ENCODE measurements at places on chromosomes 1 and 21.

- no peak for DNase-seq
Measured at GRCh38 chr1:6998267-6998666, 213.0 kb downstream of the CAMTA1 start.

DNA sequence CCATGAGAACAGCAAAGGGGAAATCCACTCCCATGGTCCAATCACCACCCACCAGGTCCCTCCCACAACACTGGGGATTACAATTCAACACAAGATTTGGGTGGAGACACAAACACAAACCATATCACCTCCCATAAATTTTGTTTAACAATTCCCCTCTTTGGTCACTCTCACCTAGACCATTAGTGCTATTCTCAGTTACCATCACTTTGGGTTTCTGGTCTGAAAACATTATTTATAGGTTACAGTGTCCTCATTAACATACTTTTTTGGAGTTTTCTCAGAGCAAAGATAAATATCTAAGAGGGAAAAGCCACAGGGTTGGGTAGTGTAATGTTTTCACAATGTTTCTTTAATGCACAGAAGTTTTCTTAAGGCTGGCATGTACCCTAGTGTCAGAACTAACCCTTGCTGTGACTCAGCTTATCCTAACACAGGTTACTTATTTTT lies 47.7 kb upstream of the DNAH14 start:
- DNase-seq = no peak

DNA sequence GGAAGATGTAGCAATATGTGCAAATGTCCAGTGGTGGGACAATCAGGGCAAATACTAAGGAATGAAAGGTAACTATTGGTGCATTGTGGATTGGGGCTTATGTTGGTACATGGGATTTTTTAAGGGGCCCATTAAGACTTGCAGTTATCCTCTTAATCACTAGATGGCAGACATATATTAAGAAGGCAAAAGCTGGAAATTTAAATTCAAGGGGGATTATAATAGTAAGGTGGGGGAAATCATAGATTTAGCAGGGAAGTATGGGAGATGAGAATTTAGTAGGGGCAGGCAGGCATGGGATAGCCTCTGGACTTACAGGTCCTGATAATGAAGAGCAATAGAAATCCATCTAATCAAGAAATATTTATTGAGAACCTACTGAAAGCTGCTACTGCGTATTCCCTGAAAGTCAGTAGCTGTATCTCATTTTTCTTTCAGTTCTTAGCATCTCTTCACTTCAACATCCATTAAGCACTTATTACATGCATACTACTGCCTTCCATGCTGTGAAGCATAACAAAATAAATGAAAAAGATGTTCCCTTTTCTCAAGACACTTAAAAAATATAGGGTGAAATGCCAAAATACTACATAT lies 251.8 kb downstream of the CRB1 start:
- no peak for DNase-seq

DNA sequence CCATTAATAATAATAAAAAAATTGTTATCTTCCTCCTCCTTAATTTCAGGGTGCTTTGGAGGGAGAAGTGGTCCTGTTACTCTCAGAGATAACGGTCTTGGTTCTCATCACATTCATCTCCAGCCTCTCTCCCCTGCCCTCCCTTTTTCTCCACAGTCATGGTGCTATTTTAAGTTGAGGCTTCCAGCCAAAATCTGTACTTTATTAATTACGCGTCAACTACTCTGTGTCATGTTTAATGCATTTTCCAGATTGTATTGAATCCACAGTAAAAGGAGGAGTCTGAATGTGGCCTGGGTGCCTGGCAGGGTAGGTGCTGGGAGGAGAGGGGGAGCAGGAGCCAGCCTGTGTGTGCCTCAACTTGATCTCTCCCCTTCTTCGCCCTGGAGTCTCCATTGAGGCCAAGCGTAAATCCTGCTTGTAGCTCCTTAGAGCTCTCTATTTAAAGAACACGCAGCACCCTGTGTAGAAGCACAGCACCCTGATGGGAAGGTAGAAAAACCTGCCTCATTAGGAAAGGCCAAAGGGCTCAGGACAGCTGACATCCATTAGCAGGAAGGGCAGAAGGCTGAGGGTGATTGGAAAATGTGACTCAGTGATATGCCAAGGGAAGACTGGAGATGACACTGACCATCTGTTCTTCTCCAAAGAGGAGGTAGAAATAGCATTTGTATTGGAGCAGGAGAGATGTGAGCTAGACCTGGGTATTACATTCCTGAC lies 82.4 kb downstream of the PLXNA2 start:
- no peak for DNase-seq

DNA sequence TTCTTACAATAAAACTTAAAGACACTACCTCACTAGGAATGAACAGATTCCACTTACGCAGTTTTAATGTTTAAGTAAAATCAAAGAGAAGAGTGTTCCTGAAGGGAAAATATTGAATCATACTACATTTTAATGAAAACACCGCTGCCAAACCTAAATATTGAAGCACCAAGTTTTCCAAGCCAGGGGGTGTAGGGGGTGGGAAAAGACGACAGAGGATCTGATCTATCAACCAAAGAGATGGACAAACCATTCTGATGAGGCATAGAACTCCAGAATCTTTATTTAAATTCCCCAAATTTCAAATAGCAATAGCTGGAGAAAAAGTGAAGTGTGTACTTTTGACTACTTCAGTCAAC lies 1.2 kb downstream of the ELK4 start:
- DNase-seq = no peak

DNA sequence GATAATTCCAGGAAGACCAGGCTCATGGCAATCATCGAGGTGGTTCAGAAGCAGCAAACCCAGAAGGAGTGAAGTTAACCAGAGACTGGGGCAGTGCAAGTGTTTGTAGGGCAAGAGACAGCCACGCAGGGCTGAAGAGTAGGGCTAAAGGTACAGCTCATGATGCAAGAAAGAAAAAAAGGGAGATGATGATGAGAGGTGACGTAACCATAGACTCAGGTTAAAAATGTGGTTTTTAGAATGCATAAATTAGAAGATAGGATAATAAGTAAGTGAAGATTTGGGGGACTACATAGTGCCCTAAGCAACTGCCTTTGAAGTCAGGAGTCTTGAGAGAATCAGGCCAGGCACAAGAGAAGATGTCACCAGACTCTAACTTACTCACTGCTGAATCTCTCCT lies 333 bp downstream of the LCE7A start:
- DNase-seq = no peak

DNA sequence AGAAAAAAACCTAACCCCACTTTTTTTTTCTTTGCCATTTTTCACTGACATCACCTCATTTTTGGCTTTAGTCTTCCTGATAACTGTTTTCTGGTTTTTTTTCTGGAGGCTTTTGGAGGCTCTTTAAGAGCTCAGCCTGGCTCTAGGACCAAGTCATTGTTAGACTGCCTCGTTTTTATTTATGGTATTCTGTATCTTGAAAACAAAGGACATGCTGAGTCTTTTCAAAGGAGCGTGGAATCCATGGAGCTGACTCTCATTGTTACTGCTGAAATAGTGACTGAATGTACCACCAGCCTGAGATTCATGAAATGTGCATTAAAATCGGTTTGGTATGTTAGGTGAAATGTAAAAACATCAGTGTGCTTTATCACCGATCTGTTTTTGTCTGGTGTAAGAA lies 28.0 kb downstream of the RASAL2 start:
- DNase-seq = no peak

DNA sequence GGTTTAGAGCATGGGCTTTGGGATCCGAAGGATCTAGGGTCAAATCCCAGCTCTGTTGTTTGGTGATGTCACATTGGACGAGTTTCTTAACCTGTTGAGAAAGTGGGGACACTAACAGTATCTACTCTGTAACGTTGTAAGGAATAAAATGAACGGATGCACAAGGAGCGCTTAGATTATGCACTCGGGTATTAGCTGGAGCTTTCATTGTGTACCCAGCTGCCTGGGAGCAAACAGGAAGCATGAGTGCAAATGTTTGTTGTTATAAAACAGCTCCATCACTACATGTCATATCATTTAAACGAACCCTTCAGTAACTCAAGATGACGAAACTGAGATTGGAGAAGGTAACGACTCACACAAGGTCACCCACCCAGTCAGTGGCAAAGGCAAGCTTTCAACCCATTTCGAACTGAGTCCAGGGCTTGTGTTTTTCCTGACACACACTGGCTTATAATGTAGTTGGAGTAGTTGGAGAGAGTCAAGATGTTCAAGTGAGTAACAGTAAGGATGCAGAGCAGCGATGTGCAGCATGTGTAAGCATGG lies 16.2 kb upstream of the SLC6A17 start:
- DNase-seq = no peak

DNA sequence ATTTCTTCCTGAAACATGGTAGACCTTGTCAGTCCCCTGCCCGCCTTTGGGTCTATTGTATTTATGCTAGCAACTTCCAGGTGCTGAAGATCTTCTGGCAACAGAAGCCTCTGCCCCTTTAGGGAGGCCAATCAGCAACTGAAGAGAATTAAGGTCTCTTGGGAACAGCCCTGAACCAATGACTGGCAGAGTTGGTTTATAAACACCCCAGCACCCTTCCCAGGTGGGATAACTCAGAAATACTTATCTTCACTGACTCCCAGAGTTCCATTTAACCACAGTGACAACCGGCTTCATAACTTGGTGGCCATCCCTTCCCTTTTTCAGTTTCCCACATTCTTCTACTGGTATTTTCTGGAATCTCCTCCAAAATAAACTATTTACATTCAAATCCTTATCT lies 27.2 kb upstream of the TMCO1 start:
- DNase-seq = no peak

GRCh38 chr1:43592974-43593683 lies 56.8 kb upstream of the KDM4A start:
- no peak for DNase-seq

DNA sequence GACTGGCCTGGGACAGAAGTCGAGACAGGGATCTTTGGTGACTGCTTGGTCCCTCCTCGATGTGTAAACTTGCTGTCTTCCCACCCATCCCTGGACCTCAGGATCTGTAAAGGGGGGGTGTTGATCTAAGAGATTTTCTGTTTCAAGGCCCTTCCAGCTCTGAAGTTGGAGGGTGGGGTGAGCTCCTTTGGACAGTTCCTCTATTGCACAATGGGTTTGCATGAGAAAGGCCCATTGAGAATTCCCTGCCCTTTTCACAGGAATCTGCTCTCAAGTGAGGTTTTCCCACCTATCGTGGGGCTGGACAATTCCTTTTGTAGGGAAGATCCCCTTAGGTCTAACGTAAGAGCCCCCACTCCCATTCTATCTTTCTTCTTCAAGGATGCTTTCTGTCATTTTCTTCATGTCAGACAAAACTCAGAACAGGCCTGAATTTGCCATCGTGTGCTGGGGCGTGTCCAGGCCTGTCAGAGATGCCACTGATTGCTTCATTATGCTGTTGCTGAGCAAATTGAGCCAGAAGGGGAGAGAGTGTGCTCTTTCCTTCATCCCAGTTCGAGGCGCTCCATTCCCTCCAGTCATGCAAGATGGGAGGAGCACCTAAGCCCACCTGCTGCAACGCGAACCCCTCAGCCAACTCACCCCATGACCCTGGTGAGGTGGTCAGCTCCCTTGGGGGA lies 149.9 kb upstream of the IGSF21 start:
- DNase-seq = no peak

GRCh38 chr1:246790364-246790763 lies 66.2 kb downstream of the SCCPDH start:
- no peak for DNase-seq

- DNase-seq = peak; percentile 14
Measured at GRCh38 chr1:8816831-8817411, 519 bp downstream of the RERE start.

GRCh38 chr1:64215576-64215975 lies 12.2 kb downstream of the UBE2U start:
- DNase-seq = no peak

DNA sequence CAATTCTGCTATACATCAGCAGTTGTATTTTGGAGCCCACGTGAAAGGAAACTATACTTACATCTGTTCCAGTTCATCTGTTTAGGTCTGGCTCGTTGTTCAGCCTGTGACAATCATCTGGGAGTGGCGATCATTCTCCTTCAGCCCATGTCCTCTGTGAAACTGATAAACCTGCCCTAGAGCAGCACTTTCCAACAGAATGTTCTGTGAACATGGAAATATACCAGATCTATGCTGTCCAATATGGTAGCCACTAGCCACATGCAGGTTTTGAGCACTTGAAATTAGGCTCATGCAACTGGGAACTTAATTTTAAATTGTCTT lies 24.5 kb upstream of the COQ8A start:
- DNase-seq = no peak

DNA sequence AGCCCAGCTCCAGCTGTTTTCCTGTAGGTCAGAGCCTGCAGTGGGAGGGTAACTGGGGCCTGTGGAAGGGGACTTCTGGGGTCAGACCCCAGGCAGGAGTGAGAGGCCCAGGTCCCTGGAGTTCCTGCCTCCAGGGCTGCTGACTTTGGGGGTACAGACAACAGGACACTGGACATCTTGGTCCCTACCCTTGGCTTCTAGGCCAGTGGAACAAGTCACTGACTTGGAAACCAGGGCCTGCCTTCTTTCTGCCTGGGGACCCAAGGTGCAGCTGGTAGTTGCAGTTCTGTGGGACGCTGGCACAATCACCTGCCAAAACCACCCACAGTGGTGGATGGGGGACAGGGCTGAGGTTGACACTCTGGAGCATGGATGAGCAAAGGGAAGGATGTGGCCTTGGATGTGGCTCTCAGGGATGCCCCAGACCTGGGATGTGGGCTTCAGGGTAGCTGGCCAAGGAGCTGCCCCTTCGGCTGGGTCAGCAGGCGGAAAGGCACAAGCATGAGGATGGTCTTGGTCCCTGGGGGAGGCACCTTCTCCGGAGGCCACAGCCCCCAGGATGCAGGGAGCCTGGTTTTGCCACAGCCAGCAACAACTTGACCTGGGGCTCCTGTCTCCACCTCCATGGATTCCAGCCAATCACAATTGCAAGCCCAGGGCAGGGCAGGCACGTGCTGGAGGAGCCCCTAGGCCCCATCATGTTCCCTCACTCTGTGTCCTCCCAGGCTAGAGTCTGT lies 5.8 kb downstream of the JMJD4 start:
- DNase-seq = no peak

GRCh38 chr1:19033515-19033839 lies 77.0 kb upstream of the IFFO2 start:
- DNase-seq = no peak

GRCh38 chr1:89681045-89681729 lies 48.3 kb downstream of the LRRC8C start:
- DNase-seq = no peak

DNA sequence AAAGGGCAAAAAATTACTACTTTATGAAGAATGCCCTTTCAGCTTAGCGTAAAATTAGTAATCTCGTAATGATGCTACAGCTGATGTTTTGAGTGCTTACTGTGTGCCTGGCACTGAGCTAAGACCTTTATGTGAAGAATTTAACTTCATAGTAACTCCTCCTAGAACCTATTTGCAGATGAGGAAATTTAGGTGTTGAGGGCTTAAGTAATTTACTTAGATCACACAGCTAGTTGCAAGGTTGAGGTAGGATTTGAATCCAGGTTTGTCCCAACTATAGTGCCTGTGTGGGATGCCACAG lies 1.4 kb downstream of the ZMYM4 start:
- DNase-seq = no peak
